ENCODE measurements at places on chromosomes 2 and 18.
A peak's percentile ranks its signal among the peaks of the same experiment; 100 is the strongest.

DNA sequence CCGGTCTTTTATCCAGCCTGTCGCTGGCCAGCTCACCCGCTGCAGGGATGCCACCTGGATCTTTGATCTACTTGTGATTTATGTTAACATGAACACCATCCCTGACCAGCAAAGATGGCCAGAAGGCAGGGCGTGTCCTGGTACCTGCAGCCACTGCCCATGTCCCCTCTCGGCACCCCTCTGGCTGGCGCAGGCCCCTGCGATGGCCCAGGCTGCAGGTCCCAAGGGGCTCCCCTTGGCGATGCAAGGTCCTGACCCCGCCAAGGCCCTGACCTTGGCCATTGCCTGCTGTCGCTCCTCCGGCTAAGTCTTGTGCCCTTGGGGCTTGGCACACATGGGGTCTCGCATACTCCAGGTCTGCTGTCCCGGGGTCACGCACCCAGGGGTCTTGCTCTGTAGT lies 214.9 kb downstream of the TWIST2 start:
- no peak for DNase-seq

- no peak for DNase-seq
Measured at GRCh38 chr18:24656050-24656449, 195.6 kb downstream of the HRH4 start.

DNA sequence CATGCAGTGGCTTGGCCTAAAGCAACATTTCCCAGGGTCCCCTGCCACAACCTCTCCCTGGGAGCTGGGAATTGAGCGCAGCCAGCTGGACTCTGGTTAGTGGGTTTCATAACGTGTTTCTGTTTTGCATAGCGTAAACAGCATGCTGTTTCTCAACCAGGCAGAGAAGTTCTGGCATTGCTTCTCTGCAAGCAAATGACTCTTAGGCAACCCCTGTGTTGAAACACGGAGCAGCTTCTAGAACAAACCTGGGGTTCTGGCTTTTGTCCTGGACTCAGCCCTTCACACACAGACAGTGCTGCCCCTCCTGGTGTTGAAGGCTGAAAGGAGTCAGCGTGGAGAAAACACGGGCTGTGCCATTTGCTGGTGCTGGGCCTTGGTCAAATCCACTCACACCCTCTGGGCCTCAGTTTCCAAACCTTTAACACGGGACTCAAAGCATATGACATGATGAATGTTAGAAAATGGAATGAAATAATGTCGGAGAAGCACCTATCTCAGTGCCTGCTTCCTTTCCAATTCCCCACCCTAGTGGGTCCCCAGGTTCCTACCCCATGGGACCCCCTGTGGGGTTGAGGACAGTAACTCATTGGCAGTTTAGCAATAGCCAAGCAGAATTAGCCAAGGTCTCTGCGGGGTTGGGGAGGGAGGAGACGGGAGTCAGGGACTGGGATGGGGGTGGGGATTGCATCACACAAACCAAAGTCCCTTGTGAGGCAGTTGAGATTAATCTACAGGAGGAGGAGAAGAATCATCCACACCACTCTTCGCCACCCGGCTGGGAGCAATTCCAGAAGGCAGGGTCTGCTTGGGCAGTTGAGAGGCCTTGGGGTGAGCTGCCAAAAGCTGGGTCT lies 30.2 kb upstream of the IL1R2 start:
- peak; percentile 80 for DNase-seq

DNA sequence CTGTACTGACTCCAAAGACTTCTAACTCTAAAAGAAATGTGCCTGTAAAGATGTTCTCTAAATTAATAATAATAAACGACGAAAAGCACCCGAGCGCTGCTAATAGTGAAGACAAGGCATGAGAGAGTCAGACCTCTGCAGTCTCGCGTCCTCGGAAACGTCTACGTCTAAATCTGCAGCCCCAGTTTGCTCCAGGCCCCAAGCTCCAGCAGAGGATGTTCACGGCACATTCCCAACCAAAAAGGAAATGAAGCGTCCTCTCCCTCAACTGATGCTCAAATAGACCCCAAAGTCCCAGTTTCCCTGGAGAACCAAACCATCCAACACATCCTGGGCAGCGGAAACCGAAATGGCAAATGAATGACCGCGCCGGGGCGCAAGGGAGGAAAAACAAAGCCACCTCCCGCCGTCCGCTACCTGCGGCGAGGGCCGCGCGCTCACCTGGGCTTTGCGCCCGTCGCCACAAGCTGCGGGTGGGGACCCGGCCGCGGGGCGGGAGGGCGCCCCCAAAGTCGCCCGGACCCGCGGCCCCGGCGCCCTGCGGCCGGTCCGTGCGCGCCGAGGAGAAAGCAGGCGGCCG lies 47.1 kb upstream of the CCDC150 start:
- peak; percentile 69 for DNase-seq

- DNase-seq = no peak
Measured at GRCh38 chr2:186302263-186302662, 183.8 kb upstream of the ZC3H15 start.

- no peak for DNase-seq
Measured at GRCh38 chr2:40388161-40388560, 63.7 kb downstream of the SLC8A1 start.

DNA sequence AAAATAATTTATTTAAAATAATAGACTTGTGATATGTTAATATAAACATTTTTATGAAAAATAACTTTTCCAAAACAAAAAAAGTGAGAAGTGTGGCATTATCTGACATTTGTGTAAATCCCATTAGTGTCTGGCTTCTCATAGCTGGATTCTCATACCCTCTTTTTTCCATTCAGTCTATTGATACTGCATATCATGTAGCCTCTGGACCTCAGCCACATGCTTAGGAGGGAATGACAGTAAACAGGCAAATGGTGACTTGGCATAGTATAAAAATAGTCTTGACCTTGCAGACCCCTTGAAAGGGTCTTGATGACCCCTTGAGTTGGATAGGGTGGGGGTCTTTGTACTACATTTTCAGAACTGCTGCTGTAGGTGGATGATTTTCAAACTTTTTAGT lies 29.2 kb downstream of the GALNT1 start:
- DNase-seq = no peak

- peak; percentile 26 for DNase-seq
Measured at GRCh38 chr2:237904831-237905599, 45.6 kb downstream of the RAMP1 start.

GRCh38 chr2:20726913-20727312 lies 60.0 kb downstream of the GDF7 start:
- no peak for DNase-seq

DNA sequence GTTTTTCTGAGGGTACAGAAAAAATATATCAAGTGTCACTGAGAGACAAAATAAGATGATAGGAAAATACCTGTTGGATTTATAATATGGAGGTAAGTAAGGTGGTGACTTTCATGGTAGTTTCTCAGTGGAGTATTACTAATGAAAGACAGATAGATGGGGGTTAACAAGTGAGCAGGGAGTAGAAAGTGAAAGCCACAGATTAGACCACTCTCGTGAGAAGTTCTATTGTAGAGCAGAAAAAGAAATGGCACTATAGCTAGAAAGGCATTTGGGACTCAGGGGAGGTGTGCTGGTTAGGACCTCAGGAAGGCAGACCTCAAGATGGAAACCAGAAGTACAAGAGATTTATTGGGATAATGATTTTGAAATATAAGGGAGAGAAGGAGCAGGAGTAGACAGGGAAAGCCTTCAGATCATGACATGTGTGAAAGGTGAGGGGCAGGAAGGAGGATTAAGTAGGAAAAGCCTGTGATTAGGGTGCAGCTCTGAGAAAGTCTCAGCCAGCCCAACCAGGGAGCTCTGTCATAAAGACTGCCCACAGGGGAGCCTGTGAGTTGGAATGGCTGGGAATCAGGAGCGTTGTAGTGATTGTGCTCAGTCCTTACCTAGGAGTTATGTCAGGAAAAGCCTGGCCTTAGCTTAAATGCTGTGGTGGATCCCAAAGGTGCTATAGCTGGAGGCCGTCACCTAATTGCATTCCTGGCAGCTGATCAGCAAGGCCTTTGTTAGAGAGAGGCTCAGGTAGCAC lies 198.1 kb downstream of the IKZF2 start:
- DNase-seq = no peak

GRCh38 chr2:75523313-75524275 lies 37.1 kb downstream of the EVA1A start:
- DNase-seq = peak; percentile 83

DNA sequence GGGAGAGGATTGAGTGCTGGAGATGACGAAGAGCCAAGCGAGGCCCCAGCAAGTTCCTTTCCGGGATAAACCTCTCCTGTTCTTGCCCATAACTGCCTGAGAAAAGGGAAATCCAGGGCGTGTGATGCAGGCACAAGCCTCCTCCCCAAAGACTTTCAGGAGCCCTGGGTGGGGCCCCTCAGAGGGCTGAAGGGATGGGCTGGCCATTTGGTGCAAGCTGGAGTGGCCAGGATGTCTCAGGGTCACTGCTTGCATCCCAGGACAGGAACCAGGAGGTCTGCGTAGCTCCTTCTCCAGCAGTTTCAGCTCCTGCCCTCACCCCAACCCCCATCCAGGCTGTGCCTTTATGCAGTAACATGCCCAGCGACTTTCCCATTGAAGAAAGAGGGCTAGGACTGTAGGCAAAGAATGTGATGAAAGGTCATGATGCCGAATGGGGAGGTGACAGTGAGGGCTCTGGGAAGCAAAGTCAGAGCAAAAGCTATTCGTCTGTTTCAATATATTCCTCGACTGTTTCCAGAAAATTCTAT lies 80.2 kb downstream of the PXDN start:
- DNase-seq = no peak

All from large intestine (tissue), 12 donors.